ENCODE measurements at places on chromosomes 5 and 9.
A peak's percentile ranks its signal among the peaks of the same experiment; 100 is the strongest.

GRCh38 chr9:127035423-127035822, 87.0 kb downstream of the ANGPTL2 start:
- no peak for DNase-seq

DNA sequence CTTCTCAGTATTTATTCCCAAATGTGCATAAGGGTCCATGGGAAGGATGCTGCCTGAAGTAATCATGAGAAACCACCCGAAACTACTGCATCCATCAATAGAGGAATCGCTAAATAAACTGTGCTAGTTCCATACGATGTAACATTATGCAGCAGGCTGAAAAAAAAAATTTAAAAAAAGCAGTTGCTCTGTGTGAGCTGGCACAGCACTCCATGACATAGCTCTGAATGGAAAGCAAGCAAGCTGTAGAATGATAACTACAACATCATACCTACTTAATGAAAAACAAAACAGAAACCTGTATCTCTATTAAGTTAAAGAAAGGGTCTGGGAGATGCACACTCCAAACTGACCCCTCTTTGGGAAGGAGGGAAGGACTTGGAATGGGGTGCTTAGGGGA, 49.3 kb downstream of the SHB start:
- DNase-seq: no peak

- no peak for DNase-seq
Measured at GRCh38 chr9:76373784-76374474, 20.3 kb downstream of the RFK start.

DNA sequence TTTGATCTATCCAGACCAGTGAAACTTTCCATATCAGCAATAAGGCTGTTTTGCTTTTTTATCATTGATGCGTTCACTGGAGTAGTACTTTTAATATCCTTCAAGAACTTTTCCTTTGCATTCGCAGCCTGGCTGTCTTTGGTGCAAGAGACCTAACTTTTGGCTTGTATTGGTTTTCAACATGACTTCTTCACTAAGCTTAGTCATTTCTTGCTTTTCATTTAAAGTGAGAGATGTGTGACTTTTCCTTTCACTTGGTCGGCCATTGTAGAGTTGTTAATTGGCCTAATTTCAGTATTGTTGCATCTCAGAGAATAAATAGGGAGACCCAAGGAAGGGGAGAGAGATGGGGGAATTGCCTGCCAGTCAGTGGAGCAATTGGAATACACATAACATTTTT, 26.4 kb upstream of the CMYA5 start:
- no peak for DNase-seq

GRCh38 chr5:61279725-61280124, 52.3 kb upstream of the ZSWIM6 start:
- DNase-seq: no peak

GRCh38 chr5:16713386-16713928, 96.7 kb upstream of the RETREG1 start:
- DNase-seq: no peak

DNA sequence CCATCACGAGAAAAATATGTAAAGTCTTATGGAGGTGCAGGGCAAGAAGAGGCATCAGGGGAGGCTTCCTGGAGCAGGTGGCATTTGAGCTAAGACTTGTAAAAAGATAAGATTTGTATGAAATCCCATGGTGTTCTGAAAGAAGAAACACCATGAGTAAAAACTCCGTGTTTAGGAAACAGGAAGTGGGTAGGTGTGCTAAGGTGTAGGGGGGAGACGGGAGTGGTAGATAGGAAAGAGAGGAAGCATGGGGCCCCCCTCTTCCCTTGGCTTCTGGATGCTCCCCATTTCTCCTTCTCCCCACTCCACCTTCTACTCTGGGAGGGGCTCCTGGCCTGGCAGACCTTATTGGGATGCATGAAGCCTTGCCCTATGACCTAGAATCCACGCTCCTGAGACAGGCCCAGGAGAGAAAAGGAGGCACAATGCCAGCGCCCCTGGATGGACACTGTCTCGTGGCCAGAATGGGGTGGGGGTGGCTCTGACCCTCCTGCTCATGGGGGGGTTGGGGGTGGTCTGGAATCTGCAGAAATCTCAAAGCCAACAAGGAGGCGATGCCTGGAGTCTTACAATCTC, 103.6 kb downstream of the GTF3C4 start:
- no peak for DNase-seq

- no peak for DNase-seq
Measured at GRCh38 chr5:71974165-71974564, 133.1 kb upstream of the MAP1B start.

GRCh38 chr9:124284237-124284831, 26.6 kb downstream of the NEK6 start:
- DNase-seq: no peak

DNA sequence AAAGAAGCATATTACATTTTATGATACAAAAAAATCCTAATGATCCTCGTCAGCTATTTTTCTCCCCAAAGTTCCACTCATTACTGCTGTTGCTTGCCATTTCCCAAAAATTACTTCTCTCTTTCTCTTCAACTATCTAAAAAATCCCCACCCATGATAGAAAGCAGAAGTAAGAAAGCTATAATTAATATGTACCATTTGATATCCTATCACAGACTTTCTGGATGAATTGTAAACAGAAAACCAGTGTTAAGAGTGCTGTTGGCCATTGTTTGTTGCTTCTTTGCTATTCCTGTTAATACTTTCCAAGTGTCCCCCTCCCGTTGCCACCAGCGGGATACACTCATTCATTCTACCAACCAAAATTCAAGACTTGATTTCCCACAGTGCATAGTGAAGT, 136.3 kb upstream of the SMARCA2 start:
- no peak for DNase-seq

DNA sequence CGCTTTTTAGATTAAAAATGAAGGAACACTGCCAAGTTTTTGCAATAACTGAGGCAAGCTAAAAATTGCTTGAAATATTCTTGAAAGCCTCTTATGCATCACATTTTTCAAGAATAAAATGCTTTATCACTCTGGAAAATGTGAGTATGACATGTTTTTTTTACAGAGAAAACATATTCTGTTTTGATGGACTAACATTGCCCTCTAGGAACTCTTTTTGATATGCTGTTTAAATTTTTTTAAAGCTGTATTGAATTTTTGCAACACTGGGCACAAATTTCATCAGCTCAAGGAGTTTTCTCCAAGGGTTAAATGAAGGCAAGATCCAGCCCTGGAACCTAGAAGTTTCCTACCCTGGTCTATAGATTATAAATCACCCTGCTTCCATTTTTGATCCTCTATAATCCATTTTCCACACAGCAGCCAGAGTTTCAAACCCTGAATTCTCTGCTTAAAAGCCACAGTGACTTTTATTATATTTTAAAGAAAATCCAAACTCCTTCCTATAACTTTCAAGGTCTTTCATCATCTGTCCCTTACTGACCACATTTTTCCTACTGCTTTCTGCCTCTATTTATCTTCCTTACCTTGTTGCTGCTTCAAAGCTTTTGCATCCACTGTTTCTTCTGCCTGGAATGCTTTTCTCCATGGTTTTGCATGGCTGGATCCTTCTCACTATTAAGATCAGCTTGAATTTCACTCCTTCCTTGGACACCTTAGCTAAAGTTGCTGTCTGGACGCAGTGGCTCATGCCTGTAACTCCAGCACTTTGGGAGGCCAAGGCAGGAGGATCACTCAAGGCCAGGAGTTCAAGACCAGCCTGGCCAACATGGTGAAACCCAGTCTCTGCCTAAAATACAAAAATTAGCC, 60.9 kb downstream of the IL31RA start:
- no peak for DNase-seq

- DNase-seq: no peak
Measured at GRCh38 chr5:129639331-129639730, 108.6 kb upstream of the MINAR2 start.

DNA sequence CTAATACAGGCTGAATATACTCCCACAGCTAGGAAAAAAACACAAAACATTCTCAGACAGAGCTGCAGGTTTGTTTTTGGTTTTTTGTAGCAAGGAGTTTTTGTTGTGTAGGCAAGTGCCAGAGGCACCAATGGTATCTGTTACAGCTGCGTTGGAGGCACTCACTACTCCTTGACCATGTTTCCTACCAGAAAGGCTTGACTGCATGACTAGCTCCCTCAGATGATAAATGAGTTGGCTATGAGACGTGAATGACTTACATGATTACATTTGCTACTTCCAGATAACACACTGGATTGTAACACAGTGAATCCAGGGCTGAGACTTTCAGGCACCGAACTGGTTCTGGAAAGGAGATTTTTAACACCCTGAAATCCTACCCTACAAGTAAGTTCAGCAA, 18.8 kb downstream of the GZMK start:
- DNase-seq: no peak

GRCh38 chr5:120139039-120139438, 325.1 kb upstream of the PRR16 start:
- no peak for DNase-seq

GRCh38 chr5:151740958-151741373, 17.5 kb downstream of the ATOX1 start:
- DNase-seq: no peak

GRCh38 chr9:89878687-89879086, 273.9 kb downstream of the GADD45G start:
- DNase-seq: no peak

GRCh38 chr5:97903742-97904141, 720.7 kb upstream of the RIOK2 start:
- DNase-seq: no peak

DNA sequence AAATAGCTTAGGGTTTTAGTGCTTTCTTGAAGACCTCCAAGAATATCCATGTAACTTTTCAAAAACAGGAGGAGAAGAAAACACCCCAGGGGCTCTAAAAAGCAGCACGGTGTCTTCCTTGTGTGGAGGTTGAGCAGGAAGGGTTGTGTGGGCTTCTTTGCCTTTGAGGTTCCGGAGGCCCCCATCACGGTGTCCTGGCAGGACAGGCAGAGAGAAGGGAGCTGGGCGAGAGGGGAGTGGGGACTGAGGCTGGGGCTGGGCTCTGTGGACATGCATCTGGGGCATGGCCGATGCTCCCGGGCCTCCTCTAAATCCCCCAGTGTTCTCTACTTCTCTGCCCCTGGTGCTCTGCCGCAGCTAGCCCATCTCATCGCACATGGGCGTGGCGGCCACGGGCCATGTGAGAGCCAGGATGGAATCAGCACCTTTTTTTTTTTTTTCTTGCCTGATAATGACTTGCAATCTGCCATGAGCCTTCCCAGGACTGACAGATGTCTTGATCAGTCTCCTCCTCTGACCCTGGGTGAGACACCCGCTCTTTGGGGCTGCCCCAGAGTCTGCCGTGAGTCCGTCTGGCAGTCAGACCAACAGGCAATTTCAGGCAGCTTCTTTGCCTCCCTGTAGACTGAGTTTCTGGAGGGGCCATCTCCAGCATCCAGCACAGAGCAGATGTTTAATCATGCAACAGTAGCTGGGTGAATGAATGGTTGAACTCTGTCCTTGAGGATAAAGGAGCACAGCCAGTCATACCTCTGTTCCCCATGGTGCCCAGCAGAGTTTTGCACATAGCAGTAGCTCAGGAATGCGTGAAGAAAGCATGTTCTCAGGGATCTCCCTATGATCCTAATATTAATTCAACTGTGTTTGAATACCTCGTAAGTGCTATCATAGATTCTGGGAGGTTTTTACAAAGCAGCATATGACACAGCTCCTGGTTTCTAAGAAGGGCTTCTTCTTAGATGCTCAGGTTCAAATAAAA, 12.1 kb downstream of the CXCL14 start:
- no peak for DNase-seq

GRCh38 chr9:20442461-20443319, 179.6 kb downstream of the MLLT3 start:
- DNase-seq: no peak

GRCh38 chr5:142634216-142635011, 51.5 kb downstream of the FGF1 start:
- DNase-seq: no peak

GRCh38 chr5:138645778-138646575, 70.8 kb upstream of the HSPA9 start:
- DNase-seq: no peak

DNA sequence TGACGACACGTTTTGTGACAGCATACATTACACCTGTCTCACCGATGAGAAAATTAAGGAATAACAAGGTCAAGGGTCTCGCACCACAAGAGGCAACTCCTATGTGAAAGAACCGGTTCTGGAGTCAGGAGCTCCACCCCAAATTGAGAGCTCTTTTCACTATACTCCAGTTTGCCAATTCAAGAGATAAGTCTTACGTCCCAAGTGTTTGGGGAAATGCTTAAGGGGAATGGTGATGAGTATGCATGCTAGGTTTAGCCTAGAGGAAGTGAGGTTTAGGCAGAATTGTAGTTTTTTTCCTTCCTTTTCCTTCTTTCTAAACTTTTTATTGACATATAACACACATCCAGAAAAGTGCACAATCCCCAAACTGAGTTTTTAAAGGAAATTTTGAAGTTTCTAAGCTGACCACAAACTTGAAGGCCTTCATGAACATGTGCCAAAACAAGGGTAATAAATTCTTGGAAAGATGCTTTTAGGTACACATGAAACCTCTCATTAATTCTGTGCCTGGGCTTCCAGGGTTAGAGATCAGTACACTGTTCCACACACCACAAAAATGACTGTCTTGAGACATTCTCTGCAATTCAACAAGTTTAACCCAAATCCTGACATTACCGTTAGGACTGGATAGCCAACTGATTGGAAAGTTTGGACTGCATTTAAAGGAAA, 127.6 kb upstream of the SLC1A3 start:
- no peak for DNase-seq

GRCh38 chr9:83266666-83267496, 203.9 kb upstream of the RASEF start:
- DNase-seq: no peak

DNA sequence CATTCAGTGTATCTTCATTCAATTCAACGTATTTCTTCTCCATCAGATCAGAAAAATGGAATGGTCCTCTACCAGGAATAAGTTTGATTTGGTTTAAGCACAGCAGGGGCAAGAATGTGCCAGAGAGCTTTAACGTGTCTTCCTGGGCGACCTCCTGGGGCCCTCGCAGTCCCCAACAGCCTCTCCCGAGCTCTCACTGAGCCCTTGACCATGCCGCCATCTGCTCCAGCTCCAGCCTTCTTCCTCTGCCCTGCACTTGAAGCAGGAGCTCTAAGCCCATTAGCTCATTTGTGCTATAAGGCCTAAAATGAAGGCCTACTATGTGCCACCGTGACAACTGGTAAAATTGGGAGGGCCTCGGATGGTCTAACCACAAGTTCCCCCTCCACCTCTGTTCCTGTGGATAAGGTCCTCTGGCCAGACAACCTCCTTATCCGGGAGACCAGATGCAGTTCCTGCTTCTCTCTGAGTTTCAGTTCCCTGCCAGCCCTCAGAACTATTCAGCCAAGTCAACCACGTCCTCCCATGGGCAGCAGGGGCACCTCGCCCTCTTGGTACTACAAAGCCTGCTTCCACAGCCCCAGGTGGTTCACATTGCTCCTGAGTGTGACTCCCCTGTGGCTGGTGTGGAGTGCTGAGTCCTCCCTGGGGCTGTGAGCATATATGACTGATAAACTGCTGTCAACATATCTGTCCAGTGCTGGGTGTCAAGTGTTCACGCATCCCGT, 35.8 kb downstream of the C5orf15 start:
- peak; percentile 86 for DNase-seq

All from RPMI8226 (cell line).